ENCODE measurements at places on chromosomes 1 and 21. TPM values are rescaled to one million over a fixed set of nuclear protein-coding genes. Genes with fewer than 3 reads are reported as not detected.
A peak's percentile ranks its signal among the peaks of the same experiment; 100 is the strongest.

GRCh38 chr1:15244813-15245212 lies 2.2 kb upstream of the FHAD1 start:
- DNase-seq: no peak

- DNase-seq: no peak
These were observed 677.4 kb downstream of the NCAM2 start for GRCh38 chr21:21675601-21676000.

GRCh38 chr1:112689842-112690237 lies 15.4 kb downstream of the MOV10 start:
- DNase-seq: no peak

DNA sequence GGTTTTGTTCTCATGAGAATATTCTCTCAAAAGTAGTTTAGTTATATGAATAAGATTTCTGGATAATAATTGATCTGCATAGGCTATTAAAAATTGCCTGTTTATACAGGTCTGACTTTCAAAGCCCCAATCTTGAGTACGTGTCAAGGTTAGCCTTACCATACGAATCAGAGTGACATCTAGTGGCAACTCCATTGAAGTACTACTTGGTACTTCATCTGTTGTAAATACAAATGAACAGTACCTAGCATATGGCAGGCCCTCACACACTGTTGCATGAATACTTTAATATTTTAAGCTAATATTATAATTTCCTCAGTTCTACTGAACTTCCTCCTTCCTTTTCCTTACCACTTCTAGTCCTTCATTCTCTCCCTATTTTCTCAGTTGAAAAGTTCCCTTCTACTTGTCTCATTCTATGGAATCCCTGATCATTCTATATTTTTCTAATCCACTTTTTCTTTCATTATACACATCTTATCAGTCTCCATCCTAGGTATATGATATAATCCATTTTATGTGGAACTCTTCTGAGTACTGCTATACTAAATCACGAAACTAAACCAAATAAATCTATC lies 101.2 kb downstream of the AKT3 start:
- DNase-seq: peak; percentile 47

DNA sequence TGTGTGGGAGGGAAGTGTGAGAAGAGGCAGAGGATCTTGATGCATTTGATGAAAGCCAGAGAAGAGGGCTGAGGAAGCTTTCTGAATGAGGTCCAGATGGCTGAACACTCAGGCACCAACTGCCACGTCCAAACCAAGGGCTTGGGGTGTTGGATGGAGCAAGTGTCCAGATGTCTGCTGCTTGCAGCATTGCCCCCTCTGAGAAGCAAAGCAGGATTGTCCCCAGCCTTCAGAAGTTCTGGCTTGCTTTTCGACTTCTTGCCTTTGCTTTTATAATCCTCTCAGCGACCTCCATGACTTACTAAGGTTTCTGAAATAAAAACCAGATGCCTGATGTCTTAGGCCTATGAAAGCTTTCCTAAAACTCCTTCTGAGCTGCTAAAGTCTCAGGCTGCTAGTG lies 182.5 kb downstream of the HUNK start:
- DNase-seq: no peak

SV2A gene
- polyA plus RNA-seq: 1.0 TPM

DNA sequence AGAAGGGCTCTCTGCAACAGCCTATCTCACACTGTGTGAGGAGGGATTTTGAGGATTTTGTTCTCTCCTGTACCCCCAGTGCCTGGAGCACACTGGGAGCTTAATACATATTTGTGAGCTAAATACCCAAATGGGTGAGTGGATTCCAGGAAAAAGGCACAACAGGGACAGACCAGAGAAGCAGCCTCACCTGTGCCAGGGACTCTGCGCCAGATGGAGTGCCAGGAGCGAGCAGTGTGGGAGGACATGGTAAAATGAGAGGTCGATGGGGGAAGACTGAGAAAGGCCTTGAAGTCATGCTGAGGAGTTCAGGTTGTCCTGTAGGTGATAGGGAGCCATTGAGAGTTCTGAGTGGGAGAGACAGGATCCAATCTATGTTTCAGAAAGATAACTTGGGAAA lies 11.0 kb upstream of the KCNA2 start:
- DNase-seq: no peak
